ENCODE measurements at places on chromosomes 4 and X.

- DNase-seq: no peak
Measured at GRCh38 chrX:19791562-19791961, 95.8 kb downstream of the SH3KBP1 start.

- DNase-seq: no peak
Measured at GRCh38 chr4:63430105-63430504, 979.1 kb downstream of the TECRL start.

GRCh38 chr4:40536032-40536431 is 93.6 kb downstream of the RBM47 start:
- DNase-seq: no peak

DNA sequence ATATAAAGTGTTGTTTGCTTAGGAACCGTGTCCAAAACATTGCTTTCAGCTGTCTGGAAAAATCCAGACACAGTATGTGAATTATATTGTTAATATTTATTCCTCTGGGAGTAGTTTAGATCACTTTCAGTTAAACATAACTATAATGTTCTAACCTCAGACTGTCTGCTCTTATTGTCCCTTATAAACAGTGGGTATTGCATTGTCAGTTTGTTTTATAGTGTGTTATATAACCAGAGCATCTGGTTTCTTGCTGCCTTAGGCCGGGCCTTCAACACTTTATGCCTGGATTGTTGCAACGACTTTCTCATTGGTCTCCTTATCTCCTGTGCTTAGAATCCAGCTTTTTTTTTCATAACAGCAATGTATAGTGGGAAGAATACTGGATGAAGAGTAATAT is 26.4 kb downstream of the ATG4A start:
- no peak for DNase-seq

DNA sequence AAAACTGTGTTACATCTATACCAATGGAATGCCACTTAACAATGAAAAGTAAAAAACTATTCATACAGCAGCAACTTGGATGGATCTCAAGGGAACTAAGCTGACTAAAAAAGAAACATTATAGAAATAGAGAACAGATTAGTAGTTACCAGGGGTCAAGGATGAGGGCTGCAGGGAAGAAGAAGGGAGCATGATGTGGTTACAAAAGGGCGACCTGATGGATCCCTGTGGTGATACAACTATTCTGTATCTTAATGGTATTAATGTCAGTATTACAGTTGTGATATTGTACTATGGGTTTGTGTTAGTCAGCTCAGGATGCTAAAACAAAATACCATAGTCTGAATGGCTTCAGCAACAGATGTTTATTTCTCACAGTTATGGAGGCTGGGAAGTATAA is 190.7 kb downstream of the ZNF674 start:
- DNase-seq: no peak

DNA sequence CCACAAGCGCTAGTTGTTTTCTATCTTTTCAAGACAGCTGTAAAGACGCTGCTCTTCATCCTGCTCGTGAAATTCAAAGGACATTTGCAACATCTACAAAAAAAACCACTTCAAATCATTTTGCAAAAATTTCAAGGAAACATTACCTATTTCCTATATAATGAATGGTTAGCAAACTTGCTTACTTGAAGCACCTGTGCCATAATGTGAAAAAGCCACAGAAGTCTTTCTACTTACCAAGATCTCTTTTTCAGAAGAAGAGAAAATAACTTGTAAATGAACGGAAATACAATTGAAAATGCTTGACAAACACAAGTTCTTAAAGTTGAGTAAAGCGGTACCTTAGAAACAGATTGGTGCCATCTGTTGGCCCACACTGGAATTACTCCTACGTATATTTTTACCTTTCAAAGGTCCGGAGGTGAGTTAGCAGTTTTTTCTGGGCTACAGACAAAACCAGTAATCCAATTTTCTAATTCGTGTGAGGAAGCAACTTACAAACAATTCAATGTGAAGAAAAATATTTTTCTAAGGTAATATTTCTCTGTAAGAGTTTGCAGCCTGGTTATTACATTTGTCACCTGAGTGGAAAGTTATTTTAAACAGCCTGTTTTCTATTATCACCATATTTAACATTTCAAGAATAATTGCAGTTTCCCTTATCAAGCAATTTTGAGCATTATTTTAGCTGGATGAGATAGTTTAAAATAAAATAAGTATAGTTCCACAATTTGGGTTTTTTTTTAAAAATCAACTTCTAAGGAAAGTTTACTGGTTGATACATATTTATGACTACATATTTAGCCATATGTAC is at the start of gene TLR6:
TSS of gene TLR6 (minus strand) at position 294 of the 814 bp plus-strand sequence. CDS start 27,344 bp downstream, outside the sequence.
- DNase-seq: no peak

All from aorta (tissue), 5 donors.